Femur (tissue), 1 donor: ENCODE measurements at places on chromosomes 5 and 9.
A peak's percentile ranks its signal among the peaks of the same experiment; 100 is the strongest.

- no peak for DNase-seq
Measured at GRCh38 chr5:160452795-160453194, 31.1 kb downstream of the PTTG1 start.

DNA sequence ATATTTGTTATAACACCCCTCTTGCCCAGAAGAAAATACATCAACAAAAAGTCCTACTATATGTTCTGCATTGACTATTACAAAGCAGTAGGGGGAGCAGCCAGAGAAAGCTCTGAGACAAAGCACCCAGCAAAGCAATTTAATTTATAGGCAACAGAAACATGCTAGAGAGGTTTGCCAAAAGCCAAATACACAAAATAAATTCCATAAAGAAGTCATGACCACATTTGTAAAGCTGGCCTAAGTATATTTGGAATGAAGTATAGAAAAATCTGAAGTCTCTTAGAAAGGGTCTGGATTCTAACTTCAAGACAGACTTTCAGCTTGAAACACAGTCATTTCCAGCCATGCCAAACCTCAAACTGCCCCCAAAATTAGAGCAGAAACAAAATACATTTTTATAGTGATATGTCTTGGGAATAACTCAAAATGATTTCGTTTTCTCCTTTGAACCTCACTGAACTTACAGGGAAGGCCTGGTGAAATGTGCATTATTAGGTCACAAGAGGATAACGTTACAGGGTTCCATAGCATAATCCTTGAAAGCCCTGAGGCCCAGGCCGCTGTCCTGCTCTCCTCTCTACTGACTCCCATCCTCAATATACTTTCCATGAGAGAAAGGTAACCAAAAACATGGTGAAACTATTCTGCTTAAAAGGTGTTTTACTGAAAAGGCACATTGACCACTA lies 451.8 kb downstream of the RAB3C start:
- DNase-seq, result no peak

DNA sequence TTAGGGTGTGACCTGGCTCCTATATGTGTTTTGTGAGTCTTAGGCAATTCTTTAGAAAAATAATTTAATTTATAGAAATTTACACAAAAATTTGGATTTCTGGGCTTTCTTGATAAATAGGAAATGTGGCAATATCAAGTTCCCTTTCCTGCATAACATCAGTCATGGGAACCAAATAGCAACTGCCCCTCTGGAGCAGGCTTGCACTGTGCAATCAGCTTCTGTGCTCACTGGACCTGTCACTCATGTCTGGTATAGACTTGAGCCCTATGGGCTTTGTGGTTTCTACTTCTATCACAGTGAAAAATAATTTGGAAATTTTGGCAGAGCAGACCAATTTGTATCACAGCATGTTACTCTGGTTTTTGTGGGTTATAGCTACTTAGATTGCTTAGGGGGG lies 131.7 kb downstream of the ADGRV1 start:
- DNase-seq, result no peak

DNA sequence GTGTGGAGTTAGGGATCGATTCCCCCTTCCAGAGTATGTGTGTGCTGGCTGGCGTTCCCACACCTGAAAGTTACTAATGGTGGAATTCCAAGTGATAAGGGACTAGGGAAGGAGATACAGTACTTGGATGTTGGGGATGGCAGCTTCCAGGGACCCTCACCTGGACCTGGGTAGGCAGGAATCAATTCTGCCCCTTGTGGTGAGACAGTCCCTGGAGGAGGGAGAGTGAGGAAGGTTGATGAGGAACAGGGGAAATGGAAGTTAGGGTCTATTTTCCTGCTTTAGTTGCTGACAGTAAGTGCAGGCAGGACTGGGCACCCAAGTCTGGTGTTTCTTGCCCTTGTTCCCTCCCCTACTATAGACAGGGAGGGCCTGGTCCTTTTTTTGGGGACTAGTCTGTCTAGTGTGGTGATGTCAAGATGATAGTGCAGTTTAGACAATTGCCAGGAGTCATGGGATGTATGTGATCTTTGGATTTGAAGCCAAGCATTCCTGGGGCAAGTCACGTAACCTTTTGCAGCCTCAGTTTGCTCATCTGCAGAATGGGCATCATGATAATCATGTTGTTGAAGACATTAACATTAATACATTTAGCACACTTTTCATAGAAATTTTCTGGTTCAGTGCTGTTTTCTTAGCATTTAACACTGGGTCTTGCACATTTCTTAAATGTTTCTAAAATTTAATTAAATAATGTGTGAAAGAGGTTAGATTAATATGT lies 51.7 kb downstream of the DAB2IP start:
- no peak for DNase-seq

DNA sequence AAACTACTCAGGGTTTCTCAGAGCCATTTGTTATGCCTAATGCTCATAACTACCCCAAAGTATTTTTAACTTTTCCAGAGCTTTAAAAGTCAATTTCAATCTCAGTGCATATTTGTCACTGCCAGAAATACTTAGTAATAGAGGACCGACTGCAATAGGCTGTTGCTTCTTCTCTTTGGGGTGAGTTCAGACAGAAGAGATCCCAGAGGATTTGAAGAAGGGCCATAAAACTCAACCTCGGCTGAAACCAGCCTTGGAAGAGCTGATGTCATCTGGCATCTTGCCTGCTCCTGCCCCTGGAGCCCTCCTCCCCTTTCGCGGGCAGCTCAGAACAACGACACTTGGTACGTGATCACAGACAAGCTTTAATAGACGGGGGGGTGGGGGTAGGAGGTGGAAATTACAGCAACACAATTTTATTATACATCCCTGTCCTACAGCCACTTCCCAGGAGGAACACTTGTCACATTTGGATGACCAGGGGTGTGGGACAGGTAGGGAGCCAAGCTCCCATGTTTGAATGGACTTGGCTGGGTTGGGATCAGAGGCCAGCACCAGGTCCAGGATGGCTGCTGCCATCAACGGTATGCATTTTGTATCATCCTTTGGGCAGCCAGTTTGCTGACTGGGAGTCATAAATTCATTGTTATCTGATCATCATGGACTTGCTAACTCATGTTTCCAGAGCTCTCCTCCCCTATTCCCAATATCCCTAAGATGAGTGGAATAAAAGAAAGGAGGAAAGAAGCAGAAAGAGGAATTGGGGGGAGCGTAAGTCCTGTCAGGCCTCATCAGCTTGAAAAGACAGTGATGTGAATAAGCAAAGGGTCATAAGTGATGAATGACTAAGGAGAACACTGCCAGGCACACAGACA lies 186.6 kb upstream of the PANK3 start:
- DNase-seq, result peak; percentile 69

DNA sequence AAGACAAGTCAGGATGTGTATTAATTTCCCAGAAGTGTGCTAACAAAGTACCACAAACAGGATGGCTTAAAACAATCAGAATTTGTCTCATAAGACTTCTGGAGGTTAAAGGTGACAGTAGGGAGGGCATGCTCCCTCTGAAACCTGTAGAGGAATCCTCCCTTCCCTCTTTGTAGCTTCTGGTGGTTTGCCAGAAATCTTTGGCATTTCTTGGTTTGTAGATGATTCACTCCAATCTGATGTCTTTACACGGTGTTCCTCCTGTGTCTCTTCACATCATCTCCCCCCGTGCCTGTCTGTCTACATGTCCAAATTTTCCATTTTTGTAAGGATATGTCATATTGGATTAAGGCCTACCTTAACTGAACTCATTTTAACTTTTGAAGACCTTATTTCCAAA lies 471.5 kb downstream of the ZNF608 start:
- DNase-seq, result no peak

GRCh38 chr9:22374051-22374450 lies 72.6 kb upstream of the DMRTA1 start:
- DNase-seq, result no peak

DNA sequence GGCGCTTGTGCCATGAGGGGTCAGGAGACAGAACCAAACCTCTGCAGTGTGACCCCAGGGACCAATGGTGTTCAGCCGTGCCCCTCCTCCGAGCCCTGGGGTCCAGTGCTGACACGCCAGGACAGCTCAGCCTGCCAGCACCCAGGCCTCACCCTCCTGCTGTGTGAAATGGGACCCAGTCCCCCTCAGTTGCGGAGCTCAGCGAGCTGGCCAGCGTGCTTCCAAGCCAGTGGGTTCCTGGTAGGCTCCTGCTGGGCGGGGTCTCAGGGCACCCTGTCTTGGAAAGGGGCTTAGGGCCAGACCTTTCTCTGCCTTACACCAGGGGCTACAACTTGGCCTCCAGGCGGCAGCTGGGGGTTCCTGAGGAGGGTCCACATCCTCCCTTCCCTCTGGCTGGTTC lies 4.4 kb downstream of the RNF44 start:
- no peak for DNase-seq

- no peak for DNase-seq
Measured at GRCh38 chr9:34454571-34455065, 3.8 kb downstream of the FAM219A start.

DNA sequence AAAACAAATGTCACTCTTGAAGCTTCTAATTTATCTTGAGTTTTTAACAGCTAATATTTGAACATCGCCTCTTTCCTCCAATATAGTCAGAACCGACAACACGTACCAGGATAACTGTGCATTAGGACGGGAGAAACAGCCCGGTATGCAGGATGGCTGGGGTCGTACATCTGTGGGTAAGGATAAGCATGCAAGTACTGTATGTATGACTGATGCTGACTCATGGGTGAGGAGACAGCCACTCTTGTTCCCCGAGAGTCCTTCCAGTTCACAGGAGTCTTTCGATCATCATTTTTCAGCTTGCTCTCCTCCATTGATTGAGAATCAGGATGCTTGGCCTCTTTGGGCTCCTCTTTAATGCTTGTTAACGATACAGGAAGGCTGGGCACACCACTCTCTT lies 102.3 kb downstream of the ZNF608 start:
- no peak for DNase-seq

DNA sequence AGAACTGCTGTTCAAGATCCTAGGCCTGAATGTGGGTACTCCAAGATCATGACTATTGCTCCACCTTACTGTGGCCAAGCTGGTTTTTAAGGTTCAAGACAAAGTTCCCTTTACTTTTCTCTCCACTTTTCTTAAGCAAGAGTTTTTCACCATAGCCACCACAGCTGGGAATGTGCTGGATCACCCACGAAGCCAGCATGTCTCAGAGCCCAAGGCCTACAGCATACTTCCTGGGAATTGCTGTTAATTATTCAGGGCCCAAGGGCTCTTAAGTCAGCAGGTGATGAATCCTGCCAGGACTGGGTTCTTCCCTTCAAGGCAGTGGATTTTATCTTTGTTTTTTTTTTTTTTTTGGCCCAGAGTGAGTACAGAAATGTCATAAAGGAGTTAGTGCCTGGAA lies 149.4 kb upstream of the TUSC1 start:
- DNase-seq, result no peak

DNA sequence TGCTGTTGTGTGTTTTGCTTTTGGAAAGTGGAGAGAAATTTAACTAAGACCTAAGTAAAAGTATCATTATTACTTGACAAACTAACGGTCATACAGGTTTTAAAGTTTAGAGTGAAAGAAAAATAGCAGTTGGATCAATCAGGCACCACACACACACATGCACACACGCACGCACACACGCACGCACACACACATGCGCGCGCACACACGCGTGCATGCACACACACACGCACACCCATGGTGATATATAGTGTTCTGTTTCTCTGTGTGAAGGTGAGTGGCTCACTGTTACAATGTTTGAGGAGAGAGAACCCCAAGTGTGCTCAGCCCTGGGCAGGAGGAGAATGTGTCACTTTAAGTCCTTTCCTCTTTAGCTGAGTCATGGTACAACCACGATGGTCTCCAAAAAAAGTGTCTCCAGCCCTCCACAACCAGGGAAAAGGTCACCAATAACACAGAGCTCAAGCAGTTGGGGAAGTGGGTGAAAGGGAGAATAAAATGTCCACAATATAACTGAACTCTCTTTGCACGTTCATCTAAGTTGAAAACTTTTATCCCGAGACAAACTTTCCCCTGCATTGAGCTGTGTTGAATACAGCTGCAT lies 3.2 kb downstream of the ZNF366 start:
- no peak for DNase-seq

DNA sequence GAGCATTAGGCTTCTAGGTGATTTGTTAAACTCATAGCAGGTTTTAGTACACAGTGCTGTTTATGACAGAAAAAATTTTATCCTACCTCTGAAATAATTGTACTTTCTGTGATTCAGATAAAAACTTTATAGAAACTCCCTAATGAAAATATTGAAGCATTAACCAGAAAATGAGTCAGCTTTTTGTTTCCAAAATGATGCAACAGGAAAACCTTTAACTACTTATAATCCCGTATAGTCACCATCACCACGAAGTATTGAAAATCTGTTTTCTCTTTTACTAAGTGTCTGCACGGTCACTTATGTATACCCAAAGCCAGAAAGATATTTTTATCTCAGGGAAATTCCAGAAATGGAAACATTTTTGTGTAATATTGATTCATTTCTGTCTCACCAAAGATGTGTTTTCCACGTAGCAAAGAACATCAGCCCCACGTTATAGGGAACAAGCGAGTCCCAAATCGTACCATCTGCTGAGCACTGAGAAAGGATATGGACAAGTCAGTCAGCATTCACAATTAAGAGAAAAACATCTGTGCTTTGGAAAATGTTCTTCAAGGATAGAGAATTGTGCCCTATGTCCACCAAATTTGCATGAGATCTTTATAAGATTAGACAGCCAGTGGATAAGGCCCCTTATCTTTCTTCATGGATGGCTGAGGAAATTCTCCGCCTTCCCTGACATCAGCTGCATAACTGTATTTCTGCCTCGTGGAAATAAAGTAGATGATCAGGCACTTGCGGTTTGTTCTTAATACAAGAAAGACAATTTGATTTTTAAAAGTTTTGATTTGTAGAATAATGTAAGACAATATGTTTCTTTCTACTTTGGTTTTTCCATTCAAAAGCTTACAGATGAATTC lies 41.9 kb downstream of the TNFAIP8 start:
- no peak for DNase-seq

DNA sequence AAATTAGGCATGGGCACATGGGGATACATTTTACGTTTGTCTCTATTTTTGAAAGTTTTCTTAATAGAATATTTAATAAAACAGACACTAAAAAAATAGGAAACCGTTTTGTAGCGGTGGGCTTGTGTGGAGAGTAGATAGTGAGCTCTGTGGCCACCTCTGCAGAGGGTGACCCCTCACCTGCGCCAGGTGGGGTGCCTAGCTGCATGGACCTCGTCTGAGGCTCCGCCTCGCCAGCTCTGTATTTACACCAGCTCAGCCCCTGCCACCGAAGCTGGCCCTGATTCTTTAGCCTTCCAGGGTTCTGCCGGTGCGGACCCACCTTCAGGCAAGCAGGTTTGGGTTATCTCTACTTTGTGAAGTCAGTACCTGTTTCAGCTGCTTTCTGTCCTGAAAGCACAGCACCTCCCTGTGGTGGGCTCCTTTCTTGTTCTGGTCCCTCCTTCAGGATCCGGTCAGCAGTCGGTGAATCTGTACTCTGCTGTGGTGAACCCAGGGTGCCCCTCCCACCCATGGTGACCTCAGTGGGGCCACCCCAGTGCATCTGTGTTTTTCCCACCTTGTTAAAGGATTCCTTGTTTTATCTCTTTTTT lies 105.2 kb upstream of the CACNA1B start:
- no peak for DNase-seq

GRCh38 chr5:110265162-110265561 lies 461.3 kb downstream of the TMEM232 start:
- DNase-seq, result no peak

- no peak for DNase-seq
Measured at GRCh38 chr5:149561848-149562247, 10.6 kb upstream of the CSNK1A1 start.
